ENCODE measurements at places on chromosomes 3 and 15.
A peak's percentile ranks its signal among the peaks of the same experiment; 100 is the strongest.

DNA sequence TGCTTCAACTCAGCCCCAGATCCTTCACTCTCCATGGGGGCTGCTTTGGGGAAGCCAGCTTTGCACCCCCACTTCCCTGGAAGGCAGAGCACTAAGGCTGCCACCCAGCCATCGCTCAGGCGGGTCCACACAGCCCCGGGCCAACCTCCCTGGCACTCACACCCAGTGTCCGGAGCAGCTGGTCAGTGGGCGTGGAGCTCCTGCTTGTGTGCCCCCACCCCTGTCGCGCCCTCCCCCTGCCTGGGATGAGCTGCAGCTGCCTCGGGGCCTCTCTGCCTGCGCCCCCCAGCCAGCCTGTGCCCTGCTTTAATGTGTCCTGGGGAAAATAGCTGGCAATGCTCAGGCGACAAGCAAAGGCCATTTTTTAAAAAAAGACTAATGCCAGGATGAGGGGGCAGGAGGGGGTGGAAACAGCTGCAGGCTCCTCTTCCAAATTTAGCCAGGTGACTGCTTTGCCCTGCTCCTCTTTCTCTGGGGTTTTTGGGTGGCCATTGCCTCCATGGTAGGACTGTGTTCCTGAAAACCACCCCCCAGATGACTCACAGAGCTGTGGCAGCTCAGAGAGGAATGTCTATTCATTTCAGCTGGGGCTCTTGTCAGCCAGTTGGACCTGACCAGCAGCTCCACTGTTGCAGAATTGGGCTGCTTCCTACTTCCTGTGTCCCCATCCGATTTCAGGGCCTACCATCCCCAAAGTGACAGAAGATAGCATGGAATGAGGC, 65.0 kb downstream of the CEMIP start:
- peak; percentile 38 for DNase-seq

DNA sequence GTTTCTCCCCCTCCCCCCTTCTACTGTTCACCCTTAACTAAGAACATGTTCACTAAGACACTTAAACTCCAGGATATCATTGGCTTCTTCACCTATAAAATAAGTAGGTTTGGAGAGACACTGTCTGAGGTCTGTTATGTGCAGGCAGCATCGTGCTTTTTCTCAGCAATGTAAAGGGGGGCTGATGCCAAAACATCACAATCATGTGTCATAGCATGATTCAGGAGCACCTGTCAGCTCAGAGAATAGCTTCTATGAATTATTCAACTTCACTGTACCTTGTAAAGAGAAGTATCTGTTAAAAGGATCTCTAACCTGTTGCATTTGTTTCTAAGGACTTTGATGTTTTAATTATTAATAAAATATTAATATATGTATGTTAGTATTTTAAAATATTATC, 211.4 kb upstream of the EPHA3 start:
- no peak for DNase-seq

DNA sequence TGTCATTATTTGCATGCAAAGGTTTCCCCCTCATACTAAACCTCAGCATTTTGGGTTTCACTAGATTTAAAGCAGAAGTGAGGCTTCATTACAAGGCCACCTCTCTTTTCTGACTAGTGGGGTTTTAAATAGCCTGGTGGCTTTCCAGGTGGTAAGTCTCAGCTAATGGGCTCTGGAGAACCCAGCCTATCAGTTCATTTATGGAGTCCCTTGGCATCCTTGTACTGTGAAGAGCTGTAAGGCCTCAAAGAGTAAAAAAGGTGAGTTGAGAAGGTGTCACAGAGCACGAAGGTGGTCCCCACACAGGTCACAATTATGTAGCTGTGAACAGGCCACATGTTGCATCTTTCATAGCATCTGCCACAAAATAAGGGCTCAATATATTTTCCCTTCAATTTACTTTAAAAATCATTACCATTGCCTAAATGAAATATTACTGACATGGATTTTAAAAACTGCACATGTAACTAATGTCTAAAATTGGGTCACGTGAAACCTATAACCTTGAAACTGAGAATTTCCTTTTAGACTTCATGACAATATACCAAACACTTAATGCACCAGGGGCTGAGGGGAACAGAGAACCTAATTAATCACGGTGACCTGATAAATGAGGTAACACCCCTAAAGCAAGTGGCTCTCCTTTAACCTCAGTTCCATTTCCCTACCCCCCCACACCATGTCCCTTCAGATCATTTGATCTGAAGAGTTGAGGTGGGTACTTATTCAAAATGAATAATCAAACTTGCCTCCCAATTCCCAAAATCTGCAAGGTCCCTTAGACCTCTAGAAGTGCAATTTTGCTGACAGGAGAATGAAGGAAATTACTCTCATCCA, 1.3 kb downstream of the NGLY1 start:
- DNase-seq: no peak

DNA sequence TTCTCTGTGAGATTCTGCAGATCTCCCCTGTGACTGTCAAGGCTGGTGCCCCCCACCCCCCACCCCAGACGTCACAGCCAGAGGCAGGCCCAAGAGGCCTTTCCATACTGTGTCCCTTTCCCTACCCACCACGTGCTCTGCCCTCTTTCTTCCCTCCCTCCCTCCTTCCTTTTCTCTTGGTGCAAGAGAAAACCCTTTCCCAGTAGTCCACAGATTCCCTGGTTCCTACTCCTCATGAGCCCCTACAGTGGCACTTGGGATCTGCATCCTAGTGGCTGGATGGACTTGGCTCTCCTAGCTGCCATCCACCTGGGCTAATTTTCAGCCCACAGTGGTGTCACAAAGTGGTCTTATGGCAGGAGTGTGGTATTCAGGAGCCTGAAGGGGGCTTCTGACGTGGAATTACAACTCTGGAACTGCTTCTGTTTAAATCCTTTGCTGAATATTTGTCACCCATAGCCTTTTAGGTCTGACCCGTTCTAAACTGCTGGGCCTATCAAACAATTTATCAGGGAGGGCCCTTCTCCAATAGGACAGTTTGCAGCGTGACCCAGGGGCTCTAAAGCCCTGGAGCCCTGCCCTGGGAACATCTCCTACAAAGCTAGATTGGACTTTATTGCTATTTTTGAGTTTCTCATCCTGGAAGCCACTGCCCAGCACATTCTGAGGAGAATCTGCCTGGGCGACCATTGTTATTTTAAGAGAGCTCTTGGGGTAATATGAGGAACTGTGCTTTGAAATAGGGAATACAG, 35.3 kb downstream of the KLF13 start:
- no peak for DNase-seq

- DNase-seq: no peak
These were observed 121.8 kb downstream of the SSR3 start for GRCh38 chr3:156433138-156433537.

DNA sequence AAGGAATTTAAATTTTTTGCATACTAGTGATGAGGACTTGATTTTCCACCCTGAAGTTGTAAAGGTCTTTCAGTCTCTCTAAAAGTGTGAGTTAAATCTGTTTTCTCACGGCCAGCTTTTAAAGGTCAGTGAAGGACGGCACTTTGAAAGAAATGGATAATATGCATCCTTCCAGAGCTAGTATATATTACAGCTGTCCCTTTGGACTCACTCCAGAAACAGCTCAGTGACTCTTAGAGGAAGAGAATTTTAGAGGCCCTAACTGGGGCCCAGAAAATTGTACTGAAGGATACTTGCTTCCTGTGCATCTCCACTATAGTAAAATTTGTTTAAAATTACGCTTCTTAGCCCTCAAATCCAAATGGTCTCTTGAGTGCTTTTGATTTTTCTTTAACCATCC, 41.6 kb downstream of the PIK3CA start:
- DNase-seq: no peak

DNA sequence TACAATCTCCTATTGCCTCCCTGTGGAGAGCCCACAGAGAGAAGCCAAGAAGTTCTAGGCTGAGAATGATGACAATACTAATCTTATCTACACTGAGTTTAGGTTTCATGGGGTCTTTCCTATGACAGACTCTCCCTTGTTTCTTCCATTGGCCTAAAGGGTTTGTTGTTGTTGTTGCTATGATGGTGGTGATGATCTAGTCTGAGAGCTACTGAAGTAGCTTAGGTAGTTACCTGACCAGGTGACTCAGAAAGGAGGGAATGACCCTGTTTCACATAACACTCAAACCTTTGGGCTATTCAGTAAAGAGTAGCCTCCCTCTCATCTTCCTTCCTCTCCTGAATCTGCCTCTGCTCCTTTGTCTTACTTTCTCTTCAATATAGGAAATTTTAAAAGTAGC, 170.2 kb downstream of the GMNC start:
- DNase-seq: no peak

DNA sequence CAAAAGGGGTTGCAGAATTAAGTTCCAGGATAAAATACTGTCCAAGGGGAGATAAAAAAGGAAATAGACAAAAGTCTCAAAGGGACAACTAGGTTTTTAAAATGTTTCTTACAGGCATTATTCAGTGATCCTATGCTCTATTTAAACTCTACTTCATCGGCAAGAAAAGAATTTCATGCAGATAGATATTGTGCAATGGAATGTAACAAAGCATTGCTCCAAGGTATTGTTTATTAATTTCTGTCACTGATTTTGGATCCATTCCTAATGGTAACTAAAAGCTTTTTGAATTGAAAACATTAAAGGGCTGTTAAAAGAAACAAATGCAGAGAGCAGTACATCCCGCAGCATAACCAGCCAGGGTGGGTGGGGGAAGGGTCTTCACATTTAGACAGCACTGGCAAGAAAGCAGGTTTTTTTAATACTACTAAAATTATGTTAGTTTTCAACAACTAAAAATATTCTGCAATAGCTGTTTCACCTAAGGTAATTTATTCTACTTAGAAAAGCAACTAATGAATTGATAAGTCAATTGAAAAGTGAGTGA, 82.9 kb downstream of the THBS1 start:
- no peak for DNase-seq

DNA sequence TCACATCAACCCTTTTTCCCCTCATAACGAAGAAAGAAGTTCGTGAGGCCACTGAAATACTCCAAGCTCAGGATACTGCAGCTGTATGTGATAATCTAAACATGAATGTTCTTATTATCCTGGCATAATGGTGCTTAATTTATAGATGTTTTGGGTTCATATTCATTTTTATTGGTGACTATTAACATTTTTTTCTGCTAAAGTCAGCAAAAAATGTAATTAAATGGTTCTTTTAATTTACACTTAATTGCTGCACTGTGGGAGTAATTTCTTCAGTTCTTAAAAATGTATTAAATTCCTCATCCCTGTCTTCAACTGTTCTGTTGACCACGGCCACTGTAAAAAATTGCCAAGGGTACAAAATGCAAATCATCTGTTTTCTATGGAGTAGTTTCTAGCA, 95.6 kb downstream of the CDIN1 start:
- DNase-seq: no peak

- DNase-seq: no peak
These were observed 80.2 kb downstream of the LRRK1 start for GRCh38 chr15:100999369-100999768.

DNA sequence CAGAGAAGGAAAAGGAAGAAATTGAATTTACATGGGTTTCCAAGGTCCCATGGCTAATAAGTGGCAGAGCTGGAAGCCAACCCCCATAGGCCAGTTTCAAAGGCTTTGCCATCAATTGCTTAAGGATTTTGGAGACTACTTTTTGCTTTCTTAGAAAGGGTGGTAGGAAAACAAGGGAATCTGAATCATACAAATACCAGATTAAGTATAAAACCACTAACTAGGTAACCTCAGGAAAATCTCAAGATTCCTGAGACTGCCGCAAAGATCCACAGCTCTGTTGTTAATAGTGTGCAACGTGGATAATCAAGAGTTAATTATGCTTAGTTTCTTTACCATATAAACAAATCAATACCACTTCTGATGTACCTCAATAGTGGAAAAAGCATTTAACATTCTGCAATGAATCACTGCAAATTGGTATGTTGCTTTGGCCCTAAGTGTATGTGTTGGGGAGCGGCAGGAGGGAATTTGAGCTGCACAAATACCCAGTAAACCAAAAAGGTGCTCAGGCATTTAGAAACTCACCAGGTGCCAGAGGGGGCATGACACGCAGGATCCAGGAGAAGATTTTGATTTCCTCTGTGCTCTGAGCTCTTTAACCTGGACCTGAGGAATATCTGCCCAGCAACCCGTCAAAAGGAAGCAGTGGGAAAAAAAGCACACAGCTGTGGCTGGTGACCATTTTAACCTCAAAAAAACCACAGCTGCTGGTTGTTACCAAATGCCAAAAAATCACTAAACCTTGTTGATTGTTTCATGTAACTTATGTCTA, 22.0 kb downstream of the AADAC start:
- DNase-seq: no peak

- no peak for DNase-seq
These were observed 106.2 kb downstream of the XXYLT1 start for GRCh38 chr3:195164573-195165264.

GRCh38 chr3:109177908-109178307, 41.4 kb downstream of the C3orf85 start:
- no peak for DNase-seq

DNA sequence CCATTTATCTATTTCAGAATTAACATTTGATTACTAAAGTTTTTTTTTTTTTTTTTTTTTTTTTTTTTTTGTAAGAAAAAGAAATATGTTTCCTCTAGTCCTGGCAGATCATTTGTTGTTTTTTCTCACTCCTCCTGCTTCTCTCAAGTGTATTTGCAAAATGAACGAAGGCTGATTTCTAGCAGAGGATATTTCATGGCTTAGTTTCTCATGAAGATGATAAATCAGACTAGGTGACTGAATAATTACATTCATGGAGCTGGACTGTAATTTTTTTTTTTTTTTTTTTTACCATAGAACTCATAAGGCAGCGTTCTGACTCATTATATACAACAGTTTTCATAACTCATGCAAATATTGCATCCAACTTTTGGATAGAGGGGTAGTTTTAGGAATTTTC, 332.5 kb upstream of the SEMA6D start:
- no peak for DNase-seq

- DNase-seq: peak; percentile 20
These were observed 336.1 kb downstream of the GBE1 start for GRCh38 chr3:81425198-81425868.

- DNase-seq: no peak
These were observed 50.8 kb upstream of the CTNNB1 start for GRCh38 chr3:41148478-41148877.

DNA sequence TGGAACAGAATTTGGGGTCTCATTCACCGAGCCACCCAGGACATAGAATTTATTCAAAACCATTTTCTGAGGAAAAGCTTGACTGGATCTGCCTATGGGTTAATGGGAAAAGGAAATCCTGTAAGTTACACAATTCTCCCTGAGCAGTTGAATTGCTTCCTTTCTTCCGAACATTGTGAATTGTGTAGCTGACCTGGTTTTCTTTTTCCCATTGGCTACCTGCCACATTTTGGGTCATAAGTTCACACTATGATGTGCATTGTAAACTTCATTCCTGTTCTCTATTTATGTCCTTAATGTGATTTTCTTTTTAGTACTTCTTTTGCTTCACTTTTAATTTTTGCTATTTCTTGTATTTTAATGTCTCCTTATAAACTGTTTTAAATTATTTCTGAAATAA, 386.0 kb upstream of the LRRC3B start:
- no peak for DNase-seq

- DNase-seq: no peak
These were observed 305.6 kb downstream of the LSAMP start for GRCh38 chr3:116139641-116140040.

All from NT2/D1 (cell line).